ENCODE measurements at places on chromosomes 1 and 21.

DNA sequence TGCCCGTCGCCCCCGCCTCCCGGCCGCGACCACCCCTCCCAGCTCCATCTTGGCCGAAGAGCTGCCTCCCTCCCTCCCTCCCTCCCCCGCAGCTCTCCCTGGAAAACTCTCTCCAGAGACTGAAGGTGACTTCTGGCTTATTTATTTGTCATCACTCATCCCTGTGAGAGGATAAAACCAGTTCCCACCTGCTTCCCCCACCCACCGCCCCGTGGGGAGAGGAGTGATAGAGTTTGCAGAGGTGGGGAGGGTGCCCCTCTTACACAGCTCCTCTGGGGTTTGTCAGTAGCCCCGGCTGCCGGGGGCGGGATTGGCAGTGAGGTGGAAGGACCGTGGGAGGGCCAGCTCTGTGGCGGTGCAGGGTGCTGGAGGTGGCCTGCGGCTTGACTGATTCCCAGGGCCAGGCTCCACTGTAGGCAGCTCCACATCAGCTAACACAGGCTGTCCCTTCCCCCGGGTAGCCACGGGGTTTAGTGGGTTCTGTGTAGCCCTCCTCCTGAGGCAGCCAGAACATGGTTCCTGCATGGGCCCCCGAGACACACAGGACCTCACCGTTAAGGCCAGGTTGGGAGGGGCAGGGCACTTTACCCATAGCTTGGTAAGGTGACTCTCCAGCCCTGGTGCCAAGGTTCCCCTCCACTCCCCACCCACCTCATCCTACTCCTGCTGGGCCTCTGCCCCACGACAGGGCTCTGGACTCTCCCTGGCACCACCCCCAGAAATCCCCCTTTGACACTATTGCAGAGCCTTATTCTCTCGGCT is 62.2 kb downstream of the ELK4 start:
- DNase-seq = no peak

DNA sequence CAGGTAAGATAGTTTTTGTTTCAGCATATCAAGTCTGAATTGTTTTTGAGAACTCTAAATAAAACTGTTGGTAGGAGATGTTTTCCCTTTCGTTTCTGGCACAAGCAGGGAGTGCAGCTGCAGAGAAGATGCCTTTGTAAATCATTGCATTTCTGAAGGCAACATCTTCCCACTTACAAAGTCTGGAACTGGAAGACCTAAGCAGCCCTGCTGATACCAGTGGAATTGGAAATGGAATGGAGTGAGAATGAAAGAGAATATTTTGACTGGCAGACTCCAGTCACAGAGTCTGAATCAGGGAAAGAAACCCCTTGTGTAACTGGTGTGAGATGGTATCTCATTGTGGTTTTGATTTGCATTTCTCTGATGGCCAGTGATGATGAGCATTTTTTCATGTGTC is 815.6 kb downstream of the LTN1 start:
- no peak for DNase-seq

DNA sequence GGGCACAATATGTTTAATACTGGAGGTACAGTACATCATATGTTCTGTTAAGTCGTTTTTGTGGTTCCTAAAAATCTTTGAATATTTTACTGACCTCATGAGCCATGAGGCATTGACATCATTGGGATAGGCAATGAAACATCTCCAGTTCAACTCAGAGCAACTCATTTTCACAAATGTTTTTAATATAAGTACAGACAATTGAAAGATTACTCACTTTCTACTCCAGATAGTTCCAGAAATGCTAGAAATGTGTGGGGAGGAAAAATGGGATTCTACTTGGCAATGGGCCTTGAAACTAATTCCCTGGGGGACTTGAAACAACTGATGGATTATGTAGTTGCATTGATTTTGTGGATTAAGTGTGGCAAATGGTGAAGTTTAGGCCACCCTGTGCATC is 7.2 kb upstream of the C8B start:
- no peak for DNase-seq

DNA sequence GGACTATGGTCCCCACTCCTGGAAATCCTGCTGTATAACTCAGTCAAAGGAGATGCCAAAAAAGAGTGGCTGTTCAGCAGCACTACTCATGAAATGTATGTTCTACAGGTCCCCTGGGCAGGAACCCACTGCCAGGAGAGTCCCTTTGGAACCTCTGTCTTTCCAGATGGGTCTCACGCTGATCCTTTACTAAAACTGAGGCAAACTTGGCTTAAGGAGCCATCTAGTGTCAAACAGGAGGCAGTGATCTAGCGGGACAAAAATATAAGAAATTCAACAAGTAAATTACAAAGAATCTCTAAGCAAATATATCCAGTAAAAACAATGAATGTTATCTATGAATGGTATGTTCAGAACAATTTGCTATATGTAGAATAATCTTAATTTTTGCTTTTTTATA is 80.5 kb upstream of the PRMT6 start:
- no peak for DNase-seq

DNA sequence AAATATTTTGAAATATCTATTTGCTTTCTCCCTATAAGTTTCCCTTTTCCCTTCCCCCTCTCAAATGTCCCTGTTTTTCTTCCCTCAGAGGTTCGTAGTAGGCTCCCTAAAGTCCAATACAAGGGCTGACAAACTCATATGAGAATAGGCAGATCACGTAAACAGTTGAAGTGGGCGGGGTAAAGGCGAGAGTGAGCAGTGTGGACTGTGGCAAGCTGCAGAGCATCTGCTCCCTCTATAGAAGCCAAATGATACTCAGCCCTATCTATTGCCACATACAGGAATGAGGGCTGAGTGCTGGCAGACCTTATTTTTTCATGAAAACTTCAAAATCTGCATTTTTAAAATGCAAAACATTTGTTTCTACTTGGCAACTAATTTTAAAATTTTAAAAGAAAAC is 26.3 kb downstream of the PRDX6 start:
- DNase-seq = no peak

DNA sequence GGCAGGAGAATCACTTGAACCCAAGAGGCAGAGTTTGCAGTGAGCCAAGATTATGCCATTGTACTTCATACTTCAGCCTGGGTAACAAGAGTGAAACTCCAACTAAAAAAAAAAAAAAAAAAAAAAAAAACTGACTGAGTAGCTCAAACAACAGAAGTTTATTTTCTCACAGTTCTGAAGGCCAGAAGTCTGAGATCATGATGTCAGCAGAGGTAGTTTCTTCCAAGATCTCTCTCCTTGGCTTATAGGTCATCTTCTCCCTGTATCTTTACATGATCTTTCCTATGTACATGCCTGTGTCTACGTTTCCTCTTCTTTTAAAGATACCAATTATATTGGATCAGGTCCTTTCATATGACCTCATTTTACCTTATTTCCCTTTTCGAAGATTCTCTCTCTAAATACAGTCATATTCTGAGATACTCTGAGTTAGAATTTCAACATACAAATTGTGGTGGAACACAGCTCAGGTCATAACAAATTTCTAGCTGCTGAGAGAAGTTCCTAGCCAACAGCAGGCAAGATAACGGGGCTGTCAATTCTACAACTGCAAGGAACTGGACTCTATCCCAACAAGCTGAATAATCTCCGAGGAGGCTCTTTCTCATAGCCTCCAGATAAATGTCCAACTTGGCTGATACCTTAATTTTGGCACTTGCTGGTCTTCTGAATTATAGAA is 187.7 kb upstream of the ADAMTS5 start:
- DNase-seq = no peak

DNA sequence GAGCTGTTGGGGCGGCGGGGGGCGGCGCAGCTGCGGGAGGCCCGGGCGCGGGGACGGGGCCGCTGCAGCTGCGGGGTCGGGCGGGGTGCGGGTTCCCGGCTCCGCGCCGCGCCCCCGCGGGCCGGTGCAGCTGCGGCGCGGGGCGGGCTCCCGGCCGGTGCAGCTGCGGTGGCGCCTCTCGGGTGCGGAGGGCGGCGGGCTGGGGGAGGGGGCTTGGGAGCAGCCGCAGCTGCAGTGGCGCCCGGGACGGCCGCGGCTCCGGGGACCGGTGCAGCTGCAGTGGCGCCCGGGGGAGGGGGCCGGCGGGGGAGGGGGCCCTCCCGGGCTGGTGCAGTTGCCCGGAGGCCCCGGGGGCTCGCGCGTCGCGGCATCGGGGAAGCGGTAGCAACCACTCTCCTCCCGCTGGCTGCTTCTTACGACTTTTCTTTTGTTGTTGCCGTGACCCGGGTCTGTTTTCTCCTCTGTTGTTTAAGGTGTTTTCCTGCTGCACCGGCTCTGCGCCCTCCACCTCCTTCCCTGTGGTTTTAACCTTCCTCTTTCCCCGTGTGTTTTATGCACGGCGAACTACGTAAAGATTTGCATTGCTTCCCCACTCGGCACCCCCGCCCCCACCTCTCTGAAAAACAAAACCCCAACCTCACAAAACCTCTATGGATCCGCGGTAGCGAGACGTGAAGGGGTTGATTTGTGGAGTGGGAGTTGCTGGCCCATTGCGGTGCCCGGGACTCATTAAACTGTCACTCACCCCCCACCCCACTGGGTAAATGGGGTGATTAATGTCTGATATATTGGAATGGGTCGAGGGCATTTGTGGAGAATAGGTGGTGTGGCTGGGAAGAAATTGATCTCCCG is 1.7 kb upstream of the ZBTB18 start:
- no peak for DNase-seq

- no peak for DNase-seq
Observed at GRCh38 chr1:48235652-48236051, 13.1 kb downstream of the SLC5A9 start.

GRCh38 chr1:51002516-51002915 is 32.5 kb downstream of the CDKN2C start:
- no peak for DNase-seq

DNA sequence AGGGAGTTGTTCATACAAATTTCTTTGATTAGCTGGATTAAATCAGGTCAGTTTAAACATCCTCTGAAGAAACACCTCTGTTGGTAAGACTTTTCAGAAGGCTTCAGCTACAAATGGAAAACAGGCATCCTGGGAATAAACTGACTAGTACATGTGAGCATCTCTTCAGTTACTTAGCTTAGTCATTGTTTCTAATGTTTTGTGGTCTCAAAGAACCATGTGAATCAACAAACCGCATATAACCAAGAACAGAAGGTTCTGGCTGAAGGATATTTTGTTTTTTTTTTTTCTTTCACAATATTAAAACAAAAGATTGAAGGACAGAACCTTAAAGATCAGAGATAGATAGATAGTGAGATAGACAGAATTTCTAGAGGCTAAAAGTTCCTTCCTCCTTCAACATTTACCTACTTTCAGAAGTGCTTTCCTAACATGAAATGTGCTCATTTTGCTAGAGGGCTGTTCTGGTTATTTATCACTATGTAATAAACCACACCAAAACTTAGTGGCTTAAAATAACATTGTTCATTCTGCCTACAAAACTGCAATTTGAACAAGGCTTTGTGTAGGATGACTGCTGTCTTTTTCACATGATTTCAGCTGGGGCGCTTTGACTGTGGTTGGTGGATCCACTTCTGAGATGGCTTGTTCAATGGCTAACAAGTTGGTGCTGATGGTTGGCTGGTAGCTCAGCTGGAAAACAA is 119.8 kb upstream of the PTGFR start:
- DNase-seq = no peak

GRCh38 chr1:14803002-14803789 is 204.7 kb downstream of the KAZN start:
- no peak for DNase-seq

GRCh38 chr1:52683367-52683940 is 14.7 kb downstream of the COA7 start:
- no peak for DNase-seq

- DNase-seq = no peak
Observed at GRCh38 chr1:50038237-50038809, 14.6 kb upstream of the AGBL4 start.

- no peak for DNase-seq
Observed at GRCh38 chr1:26922901-26923300, 1.4 kb downstream of the NUDC start.

DNA sequence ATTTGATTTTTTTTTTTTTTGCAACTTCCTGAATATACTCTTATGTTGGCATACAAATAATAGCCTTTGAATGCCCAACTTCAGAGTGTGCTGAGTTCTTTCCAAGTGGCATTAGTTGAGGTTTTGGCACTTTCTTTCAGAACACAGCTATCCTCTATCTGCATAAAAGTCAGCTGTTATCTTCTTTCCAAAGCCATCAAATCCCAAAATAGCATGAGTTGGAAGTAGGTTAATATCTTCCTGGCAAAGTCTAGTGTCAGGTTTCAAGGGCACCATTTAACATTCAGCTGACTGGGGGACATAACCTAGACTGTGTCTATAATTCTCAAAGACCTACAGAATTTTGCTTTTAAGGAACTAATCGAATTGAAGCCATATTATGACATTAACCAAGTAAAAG is 223.9 kb downstream of the PLPP3 start:
- DNase-seq = no peak

- no peak for DNase-seq
Observed at GRCh38 chr1:83934550-83934949, 64.4 kb downstream of the TTLL7 start.

- DNase-seq = no peak
Observed at GRCh38 chr1:114003431-114003830, 24.2 kb downstream of the OLFML3 start.

GRCh38 chr1:19547814-19548213 is 62.5 kb upstream of the CAPZB start:
- no peak for DNase-seq

GRCh38 chr1:59596956-59597355 is 217.8 kb upstream of the HOOK1 start:
- DNase-seq = no peak

DNA sequence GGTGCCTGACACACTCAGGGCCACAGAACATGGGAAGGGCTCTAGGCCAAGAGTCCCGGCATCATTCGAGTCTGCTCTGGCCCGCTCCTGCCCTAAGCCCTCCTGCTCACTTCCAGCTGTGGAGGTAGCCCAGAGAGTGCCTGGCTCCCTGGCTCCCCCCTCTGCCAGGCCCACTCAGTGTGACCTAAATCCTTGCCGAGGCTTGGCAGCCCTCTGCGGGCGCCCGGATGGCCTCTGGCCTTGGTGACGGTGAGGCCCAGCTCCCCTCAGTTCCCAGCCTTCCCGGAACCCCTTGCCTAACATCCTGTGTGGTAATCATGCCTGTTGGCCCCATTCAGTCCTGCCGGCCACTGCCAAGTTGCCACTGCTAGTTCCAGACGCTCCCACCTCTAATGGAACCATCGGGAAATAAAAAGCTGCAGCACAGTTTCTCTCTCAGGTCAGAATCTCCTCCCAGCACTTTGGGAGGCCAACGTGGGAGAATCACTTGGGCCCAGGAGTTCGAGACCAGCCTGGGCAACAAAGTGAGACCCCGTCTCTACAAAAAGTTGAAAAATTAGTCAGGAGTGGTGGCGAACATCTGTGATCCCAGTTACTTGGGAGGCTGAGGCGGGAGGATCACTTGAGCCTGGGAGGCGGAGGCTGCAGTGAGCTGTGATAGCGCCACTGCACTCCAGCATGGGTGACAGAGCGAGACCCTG is 1.2 kb upstream of the H6PD start:
- no peak for DNase-seq

Measured in D721Med (cell line).